ENCODE measurements at places on chromosomes 16 and 17.

DNA sequence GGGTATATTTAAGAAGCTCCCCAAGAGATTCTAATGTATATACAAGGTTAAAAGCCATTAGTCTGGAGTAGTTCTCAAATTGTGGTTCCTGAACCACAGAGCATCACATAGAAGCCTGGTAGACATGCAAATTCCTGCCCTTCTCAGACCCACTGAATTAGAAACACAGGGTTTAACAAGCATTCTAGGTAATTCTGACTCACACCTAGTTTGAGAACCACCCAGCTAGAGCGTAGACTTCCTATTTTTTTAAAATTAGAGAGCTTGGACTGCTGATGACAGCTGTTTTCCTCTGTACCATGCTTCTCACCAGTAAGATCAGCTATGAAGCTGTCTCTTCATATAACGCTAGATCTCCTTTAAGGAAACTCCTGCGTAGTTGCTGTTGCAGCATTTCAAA lies 50.6 kb downstream of the HS3ST3B1 start:
- no peak for DNase-seq

DNA sequence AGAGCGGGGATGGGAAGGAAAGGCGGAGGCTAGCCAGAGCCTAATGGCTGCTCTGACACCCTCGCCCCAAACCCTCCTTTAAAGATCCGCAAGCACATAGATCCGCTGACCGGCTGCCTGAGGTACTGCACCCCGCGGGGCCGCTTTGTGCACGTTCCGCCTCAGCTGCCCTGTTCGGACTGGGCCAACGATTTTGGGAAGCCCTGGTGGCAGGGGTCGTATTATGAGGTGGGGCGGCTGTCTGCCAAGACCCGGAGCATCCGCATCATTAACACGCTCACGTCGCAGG lies 663 bp downstream of the CYB5D1 start:
- no peak for DNase-seq

- DNase-seq, result no peak
Observed at GRCh38 chr17:6374271-6374691, 60.6 kb downstream of the AIPL1 start.

- DNase-seq, result no peak
Observed at GRCh38 chr17:14856176-14856575, 408.9 kb downstream of the PMP22 start.

DNA sequence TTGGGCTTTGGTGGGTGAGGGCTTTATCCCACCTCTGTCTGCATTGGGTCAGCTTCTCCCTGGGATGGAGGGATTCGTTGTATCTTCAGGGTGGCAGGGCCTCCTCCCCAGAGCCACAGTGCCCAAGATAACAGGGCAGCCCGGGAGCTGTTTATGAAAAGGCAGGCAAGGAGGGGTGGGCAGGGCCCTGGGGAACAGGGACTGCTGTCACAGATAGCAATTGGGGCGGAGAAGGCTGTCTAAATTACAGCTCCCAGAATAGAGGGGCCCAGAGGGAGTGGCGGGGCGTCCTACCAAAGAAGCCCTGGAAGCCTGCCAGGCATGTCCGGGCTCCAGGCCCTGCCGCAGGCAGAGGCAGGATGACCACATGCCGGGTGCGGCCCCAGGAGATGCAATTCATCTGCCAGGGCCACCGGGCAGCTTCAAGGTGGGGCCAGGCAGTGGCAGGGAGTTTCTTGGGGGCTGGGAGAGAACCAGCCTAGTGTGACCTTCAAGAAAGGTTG lies 18.8 kb upstream of the PHOSPHO1 start:
- no peak for DNase-seq

Measured in dorsolateral prefrontal cortex (tissue), 122 donors.